ENCODE measurements at places on chromosomes 3 and 15. TPM values are rescaled to one million over a fixed set of nuclear protein-coding genes. Genes with fewer than 3 reads are reported as not detected.

The GOLGA6L7 gene
- not detected for total RNA-seq

The B3GNT5 gene
- 28.4 TPM for total RNA-seq

DNA sequence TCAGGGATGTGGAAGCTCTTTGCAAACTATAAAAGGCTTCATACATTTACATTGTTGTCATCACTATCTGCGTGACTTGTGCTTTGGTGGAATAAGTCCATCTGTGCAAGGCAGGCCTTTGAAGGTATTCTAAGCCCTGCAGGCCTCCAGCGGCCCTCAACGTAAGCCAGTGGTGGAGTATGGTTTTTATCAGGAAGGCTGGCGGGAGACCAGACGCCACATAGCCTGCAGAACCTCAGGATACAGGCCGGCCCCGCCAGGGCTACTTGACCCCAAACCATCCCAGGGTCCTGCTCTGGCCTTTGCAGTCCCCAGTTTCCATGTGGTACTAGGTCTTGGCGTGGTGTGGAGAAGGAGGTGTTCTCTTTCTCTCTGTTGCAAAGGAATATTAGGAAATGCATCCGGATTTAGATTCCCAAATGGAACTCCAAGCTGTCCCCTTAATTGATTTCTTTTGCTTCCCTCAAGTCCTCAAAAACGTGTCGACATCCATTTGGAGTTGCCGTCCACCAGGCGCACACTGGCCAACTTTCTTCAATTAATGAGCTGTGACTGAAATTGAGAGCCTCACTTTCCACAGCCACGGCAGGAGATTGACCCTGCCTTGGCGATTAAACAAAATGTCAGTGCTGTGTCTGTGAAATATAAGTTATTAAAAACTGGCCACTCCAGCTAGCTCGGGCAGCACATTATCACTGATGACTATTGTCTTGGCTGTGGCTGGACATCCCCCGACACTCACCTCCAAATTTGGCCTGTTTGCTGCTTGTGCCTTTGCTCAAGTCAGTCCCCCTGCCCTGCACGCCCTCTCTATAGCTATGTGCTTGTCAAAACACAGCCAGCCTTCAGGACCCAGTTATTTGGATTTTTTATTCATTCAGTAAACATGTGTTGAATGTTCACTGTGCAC, 239.8 kb upstream of the TLE3 start:
- DNase-seq = no peak

GRCh38 chr15:98952381-98952803, 55.2 kb downstream of the PGPEP1L start:
- DNase-seq = no peak

GRCh38 chr3:189460511-189460910, 170.7 kb upstream of the TP63 start:
- DNase-seq = no peak

DNA sequence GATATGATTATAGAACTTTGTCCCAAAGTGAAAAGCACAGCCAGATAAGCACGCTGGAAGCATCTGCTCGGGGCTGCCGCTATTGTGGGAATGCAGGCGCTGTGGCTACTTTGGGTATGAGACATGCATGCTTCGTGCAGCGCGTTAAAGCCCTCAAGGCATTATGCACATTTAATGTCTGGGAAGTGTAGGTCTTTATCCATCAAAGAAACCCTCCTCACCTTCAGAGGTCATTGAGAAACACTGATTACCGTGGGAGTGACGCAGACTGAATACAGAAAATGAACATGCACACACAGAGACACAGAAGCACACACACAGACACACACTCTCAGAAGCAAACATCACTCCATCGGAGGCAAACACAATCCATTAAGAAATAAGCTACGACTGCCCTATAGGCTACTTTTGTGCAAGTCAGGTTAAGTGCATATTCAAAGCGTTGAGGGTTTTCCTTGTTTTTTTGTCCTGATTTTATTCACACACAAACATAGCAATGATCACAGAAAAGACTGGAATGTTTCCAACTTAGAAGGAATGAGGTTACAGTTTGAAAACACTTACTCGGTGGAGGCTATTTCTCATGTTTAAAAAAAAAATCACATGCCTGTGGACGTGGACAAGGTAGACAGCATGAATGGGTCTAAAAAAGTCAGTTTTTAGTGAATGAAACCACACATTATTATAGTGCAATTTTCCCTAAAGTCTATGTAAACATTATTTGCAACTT, 68.5 kb downstream of the PLCH1 start:
- DNase-seq = no peak

- no peak for DNase-seq
Observed at GRCh38 chr3:128879991-128880390, 571 bp downstream of the ACAD9 start.

GRCh38 chr3:189013224-189013888, 158.4 kb upstream of the TPRG1 start:
- no peak for DNase-seq

Measured in progenitor cell of endocrine pancreas (in vitro differentiated cells).